ENCODE measurements at places on chromosomes 5 and 9.
A peak's percentile ranks its signal among the peaks of the same experiment; 100 is the strongest.

DNA sequence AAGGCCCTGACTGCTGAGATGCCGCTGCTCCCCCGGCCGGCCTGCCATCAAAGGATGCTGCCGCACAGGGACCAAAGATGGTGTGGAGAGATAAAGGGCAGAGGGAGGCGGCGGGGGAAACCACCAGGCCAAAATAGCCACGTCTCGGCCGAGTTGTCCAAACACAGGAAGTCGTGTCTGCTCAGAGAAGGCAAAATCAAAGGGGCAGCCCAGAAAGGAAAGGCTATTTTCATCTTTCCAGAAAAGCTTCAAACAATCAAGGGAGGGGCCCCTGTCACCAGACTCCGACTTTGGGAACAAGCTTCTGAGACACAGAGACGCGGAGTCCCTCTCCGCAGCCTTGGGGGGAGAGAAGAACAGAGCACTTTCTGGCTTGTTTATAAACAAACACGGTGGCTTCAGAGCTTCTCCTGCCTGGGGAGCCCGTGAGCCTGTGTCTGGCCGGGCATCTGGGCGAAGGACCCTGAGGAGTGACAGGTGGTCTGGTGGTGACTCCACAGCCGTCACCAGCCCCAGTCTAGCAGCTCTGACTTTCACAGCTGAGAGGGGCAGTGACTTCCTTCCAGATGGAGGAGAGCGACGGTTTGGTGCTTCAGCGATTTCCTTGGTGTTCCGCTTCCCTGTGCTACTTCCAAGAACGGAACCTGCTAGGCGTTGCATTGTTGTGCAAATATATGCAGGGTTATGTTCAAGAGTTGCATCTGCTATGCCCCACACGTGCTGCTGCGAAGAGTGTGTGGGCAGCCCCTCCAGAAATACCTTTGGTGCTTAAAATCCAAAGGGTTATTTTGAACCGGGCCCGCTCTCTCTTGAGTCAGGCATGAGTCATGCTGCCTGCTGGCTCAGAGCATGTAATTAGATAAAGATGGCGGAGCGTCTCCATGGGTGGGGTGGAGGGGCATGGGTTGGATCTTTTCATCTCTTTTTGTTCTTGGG is 24.0 kb downstream of the ADAMTSL2 start:
- peak; percentile 76 for DNase-seq

DNA sequence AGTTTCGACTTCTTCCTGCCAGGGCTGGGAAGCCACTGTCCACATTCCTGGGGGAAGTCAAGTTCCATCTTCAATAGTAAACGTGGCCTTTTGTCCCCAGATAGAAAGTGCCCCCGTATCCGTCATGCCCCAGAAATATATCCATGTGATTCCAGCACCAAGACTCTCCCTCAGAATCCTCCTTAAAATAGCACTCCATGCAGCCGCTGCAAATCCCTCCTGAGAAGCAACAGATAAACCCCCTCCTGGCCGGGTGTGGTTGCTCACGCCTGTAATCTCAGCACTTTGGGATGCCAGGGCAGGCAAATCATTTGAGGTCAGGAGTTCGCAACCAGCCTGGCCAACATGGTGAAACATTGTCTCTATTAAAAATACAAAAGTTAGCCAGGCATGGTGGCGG is 126.1 kb downstream of the OLFM1 start:
- no peak for DNase-seq

GRCh38 chr5:143913008-143913752 is 101.2 kb downstream of the HMHB1 start:
- no peak for DNase-seq

DNA sequence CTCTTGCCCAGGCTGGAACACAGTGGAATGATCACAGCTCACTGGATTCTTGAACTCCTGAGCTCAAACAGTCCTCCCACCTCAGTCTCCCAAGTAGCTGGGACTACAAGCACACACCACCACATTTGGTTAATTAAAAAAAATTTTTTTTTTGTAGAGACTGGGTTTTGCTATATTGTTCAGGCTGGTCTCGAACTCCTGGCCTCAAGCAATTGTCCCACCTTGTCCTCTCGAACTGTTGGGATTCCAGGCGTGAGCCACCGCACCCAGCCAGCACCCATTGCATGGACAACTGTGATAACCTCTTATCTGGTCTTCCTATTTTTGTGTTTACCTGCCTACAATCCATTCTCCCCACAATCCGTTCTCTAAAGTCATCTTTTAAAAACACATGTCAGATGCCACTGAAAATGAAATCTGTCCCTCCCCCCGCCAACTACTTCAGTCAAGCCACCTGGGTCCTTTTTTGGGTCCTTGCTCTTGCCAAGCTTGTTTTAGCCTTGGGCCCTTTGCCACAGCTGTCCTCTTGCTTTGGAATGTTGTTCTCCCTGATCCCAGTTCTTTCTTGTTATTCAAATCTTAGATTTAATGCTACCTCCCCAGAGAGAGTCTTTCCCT is 250.5 kb downstream of the PIK3R1 start:
- no peak for DNase-seq

- peak; percentile 2 for DNase-seq
These were observed 28.6 kb upstream of the SELENOP start for GRCh38 chr5:42840269-42840668.

GRCh38 chr5:101062902-101063301 is 159.8 kb upstream of the ST8SIA4 start:
- no peak for DNase-seq

DNA sequence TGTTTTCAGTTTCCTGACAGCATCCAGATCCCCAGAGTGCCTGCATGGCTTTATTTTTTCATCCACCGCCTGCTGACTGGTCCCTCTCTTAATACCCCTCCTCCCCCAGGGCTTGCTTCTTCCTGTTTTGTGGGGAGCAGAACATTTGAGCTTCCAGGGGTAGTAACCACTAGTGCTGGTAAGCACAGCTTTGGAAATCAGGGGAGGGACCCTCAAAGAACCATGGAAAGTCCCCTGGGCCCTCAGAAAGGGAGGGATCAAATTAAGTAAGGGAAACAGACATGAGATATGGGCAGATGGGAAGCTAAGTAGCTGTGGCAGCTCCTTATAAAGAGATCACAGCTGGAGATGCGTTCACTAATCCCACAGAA is 26.8 kb downstream of the GRIA1 start:
- DNase-seq = no peak

DNA sequence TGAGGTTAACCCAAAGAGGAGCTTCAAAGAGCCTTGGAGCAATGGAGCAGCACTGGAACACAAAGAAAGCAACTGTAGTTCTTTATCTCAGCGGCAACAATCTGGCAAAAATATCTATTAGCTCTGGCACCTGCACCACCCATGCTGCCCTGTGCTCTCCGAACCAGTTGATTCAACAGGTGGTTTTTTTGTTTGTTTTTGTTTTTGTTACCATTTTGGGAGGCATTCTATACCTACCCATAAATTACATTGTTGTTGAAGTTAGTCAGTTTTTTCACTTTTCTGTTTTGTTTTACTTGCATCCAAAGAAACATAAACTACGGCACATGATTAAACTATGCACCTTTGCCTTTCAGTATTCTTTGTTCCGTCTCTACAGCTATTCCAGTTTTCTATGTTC is 16.2 kb downstream of the ESM1 start:
- DNase-seq = no peak

GRCh38 chr5:169657127-169657526 is 20.1 kb downstream of the DOCK2 start:
- DNase-seq = no peak

DNA sequence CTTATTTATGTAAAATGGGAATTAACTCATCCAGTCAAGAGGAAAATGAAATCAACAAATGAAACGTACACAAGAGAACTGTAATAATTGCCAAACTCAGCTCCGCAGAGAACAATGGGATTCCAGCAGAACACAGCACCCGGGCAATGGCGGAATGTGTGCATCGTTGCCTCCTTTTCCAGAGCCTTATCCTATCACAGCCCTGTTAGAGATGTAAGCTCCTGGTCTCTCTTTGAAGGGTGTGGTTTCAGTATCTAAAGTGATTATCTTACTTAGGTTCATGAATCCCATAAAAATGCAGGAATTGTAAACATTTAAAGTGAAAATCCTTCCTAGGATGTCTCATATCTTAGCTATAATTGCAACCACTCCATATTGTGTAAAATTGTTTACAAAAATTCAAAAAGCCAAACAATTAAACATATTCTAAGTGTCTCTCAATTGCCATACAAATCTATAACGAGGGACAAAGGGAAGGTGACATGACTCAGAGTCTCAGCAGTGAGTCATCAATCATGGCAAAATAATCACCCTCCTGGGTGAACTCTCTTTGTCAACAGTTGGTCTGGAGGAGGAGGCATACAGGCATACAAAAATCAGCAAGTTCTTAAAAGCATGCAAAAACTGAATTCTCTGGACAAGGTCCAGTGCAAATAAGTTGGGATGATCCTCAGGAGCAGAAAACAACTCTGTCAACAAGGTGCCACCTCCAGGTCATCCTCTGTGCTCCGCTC is 22.6 kb downstream of the SEMA5A start:
- DNase-seq = no peak

DNA sequence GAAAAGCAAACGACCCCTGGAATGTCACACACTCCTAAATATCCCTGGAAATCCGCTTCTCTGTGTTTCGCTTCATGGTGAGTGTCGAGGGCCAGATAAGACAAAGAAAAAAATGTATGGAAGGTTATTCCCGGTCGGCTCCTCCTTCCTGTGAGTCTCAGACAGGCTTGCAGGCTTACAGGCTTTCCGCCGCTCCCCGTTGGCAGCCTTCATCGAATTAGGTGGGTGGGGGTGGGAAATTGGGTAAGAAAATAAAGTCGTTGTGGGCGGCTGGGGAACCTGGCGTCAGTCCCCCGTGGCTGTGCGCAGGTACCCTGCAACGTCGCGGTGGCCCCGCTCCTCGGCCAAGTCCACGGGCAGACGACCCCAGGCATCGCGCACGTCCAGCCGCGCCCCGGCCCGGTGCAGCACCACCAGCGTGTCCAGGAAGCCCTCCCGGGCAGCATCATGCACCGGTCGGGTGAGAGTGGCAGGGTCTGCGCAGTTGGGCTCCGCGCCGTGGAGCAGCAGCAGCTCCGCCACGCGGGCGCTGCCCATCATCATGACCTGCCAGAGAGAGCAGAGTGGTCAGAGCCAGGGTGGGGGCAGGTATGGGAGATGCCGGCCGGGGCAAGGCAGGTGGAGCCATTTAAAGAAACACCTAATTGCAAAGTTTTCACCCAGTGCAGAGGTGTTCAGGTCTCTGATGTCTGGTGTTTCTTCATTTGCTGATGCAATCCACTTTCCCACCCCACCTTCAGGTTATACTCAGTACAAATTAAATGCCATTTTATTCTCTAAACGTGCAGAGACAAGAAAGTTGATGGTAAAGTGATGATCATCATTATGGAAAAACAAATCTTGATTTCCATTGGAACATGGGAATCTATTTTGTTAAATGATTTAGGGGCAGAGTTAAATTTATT is 3.2 kb downstream of the CDKN2B start:
- no peak for DNase-seq

GRCh38 chr9:121483049-121483448 is 16.6 kb downstream of the GGTA1 start:
- DNase-seq = no peak

GRCh38 chr5:79685627-79686026 is 4.0 kb upstream of the CMYA5 start:
- DNase-seq = no peak

DNA sequence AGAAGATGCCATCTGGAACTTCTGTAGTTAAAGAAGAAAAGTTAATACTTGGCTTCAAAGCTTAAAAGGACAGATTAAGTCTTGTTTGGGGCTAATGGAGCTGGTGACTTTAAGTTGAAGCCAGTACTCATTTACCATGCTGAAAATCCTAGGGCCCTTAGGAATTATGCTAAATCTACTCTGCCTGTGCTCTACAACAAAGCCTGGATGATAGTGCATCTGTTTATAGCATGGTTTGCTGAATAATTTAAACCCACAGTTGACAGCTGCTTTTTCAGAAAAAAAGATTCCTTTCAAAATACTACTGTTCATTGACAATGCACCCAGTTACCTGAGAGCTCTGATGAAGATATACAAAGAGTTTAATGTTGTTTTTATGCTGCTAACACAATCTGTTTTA is 393.5 kb downstream of the MAT2B start:
- no peak for DNase-seq

- no peak for DNase-seq
These were observed 24.3 kb upstream of the PIK3R1 start for GRCh38 chr5:68191083-68191791.

GRCh38 chr5:109996246-109996645 is 306.5 kb downstream of the MAN2A1 start:
- DNase-seq = no peak

- DNase-seq = no peak
These were observed 7.5 kb downstream of the UNC5A start for GRCh38 chr5:176817841-176818377.

All from inflammatory macrophage (primary cell).